ENCODE measurements at places on chromosomes 6 and 20.
A peak's percentile ranks its signal among the peaks of the same experiment; 100 is the strongest.

DNA sequence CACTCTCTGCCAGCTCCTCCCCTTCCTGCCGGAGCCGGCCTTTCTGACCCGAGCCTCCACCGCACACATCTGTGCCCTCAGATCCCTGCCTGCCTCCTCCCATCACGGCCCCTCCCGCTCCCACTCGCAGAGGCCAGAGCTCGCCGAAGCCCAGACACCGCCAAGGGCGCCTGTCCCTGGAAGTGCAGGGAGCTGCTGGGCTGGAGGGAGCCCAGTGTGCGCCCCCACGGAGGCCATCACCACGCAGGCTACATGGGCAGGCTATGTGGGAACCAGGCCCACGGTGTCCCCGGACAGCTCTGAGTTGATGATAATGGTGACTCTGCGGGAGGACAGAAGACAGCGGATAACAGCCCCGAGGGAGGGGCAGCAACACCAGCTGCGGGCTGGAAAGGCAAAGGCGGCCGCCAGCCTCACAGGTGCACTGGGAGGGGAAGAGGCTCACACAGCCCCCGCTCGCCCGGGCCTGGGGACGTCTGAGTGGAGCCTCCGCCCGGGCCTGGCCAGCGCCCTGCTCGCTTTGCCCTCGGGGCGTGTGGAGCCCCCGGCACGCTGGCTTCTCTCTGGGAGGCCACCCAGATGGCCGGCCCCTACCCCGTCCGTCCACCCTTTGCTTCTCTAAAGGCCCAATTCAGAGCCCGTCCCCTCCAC, 154.9 kb downstream of the DLL1 start:
- no peak for DNase-seq

GRCh38 chr6:45351667-45352066, 23.5 kb downstream of the RUNX2 start:
- no peak for DNase-seq

DNA sequence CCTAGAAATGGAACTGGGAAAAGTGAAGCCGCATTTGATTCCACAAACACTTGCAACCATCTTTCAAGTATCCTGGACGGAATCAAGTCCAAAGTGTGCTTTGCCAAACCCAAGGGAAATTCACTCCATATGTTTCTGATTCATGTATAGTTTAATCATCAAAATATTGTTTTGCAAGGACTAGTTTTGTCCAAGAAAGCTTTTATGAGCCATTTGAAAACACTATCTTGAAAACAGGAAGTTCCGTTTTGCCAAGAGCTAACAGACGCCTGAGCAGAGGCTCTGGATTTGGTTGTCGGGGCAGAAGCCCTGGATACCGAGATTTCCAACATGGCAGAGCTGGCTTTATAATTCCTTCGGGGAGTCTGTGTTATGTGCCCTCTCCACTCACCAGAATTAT, 251.1 kb downstream of the PHACTR1 start:
- no peak for DNase-seq

DNA sequence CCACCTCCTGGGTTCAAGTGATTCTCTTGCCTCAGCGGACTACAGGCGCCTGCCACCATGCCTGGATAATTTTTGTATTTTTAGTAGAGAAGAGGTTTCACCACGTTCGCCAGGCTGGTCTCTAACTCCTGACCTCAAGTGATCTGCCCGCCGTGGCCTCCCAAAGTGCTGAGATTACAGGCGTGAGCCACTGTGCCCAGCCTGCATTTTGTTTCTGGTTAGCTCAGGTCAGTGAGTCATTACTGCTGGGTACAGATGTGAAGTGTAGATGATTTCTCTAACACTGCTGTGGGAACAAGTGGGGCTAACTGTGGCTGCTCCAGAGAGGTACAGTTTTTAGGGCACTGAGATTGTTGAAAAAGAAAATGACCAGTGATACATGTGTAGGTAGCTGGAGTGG, 188.6 kb downstream of the PRL start:
- DNase-seq = no peak

DNA sequence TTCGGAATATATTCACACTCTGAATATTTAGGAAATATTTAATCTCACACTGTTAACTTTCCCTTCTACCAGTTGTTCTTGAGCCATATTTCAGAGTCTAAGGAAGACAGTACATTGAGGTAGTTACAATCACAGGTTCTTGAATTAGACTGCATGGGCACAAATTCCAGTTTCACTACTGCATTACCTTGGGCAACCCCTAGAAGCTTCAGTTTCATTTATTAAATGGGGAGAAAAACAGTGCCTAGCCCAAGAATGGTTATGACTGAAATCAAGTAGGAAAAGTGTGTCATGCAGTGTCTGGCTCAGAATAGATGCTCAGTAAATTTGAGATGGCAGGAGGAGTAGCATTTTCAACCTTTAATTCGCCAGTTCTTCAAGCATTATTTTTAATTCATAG, 124.5 kb upstream of the SAMD5 start:
- DNase-seq = no peak

DNA sequence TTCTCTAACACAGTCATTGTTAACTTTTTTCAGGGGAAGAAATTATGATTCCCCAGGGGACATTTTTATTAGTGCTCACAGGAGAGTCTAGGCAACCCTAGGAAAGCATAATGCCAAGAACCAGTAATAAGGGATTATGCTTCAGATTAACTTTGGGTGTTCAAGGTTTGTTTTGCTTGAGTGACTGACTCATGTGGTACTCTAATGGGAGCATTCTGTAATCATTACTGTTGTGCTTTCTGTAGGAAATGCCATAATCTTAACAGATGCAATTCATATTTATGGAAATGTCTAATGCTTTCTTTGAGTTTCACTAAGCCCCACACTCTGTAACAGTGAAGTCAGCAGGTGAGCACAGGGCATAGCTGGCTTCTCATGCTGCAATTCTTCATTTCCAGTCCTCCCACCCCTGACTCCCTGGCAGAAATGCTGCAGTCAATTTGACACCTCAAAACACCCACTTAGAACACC, 263.4 kb upstream of the MAN1A1 start:
- no peak for DNase-seq

DNA sequence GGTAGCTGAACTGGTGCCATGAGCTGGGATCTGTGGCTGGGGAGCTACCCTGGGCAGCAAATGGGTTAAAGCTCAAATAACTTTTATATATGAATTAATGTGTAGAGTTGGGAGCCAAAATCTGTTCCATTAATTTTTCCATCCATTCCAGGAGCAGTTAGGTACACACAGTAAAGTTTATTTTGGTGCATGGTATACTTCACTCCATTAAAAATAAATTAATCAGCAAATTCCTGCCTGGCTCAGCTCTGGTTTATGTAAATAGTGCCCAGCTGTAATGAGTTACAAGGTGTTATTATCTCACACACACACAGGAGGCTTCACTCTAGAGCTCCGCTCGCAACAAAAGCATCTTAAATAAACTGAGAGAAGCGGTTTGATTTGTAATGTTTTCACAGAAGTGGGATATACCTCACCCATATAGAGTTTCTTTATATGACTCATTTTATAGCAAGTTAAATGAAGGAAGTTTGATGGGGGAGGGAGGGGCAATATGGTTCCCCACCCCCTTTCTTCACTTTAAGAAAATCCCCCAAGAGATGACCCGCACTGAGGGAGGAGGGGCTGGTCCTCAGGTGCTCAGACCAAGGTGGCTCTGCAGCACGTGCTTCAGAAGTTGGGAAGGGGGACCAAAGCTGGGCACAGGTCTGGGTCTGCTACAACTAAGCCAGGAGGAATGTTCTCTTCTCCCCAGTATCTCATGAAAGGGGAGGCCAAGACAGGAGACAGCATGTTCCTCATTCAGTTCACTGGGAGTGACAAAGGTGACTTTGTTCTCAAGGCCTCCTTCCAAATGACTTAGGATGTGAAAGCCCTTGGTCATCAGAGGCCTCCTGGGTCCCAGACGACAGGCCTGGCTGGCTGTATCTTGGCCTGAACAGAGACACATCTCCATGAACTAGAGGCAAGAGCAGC, 10.5 kb upstream of the FAM83C start:
- no peak for DNase-seq

DNA sequence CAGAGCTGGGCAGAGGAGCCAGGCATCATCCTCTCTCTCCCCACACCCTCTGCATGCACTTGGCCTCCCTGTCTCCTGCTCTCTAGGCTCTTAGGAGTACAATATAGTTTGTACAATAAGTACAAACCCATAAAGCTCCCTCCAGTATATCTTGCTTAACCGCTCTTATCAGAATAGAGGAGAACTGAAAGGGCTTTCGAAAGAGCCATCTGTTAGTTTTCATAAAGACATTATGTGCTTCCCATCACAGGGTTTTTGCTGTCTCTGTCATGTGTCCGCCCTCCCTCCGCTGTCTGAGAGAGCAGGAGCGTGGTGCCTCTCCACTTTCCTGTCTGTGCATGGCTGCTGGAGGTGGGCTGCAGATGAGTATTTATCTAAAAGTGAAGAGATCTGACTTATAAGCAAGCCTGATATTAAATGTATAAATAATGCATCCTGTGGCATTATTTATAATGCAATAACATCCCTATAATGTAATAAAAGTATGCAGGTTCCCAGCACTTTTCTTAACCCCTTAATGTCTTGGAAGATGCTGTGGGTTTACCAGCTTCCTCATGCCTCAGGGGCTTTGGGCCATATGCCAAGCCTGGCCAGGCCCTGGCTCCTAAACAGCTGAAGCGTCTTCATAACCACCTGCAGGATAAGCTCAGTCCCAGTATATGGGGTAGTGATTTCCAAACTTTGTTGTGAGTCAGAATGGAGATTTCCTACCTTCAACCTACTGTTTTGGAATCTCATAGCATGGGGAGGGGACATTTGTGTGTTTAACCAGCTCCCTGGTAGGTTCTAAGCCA, 297.1 kb downstream of the DHX35 start:
- no peak for DNase-seq

- no peak for DNase-seq
These were observed 87.7 kb downstream of the DLL1 start for GRCh38 chr6:170203212-170203611.

DNA sequence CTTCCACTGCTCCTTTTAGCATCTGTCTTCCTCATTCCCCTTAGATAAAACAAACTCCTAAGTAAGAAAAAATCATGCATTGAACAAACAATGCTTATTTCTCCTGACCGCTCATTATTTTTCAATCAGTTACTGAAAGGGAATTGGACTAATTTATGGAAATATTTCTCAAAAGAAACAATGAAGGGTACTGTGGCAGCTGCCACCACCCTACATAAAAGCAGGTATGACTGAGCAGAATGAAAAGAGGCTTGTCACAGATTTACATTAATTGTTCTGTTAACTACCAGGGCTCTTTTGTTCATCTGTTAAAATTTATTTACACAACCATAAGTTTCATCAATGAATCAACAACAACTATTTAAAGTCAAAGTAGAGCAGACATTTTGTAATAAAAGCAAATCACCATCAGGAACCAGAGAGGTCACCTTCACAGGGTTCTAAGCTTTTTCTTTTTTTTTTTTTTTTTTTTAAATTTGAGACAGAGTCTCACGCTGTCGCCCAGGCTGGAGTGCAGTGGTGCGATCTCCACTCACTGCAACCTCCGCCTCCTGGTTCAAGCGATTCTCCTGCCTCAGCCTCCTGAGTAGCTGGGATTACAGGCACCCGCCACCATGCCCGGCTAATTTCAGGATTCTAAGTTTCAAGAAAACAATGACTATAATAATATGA, 204.0 kb downstream of the PTPRK start:
- DNase-seq = peak; percentile 89

DNA sequence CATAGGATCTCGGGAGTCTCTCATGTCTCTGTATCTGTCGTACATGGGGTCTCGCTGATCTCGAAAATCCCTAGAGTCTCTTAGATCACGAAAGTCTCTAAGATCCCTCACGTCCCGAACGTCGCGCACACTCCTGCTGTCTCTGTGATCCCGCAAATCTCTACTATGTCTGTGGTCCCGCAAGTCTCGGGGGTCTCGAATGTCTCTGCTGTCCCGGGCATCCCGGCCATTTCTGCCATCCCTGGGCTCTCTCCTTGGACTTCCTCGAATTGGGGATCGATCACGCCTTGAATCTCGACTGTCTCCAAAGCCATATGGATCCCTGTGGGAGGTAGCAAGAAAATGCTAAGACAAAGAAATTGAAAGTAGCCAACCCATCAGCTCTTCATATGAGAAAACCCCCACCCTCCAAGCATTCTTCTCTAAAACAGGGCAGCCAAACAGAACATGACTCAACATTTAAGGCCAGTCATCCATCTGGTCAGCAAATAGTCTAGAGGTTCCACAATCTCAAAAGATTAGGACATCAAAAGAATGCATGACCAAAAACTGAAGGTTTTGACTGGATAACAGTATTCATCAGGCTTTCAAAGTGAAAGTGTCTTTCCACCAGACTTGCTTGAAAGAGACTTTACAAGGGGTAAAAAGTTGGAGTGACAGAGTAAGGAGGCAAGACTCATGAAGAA, 19.4 kb downstream of the NCOA5 start:
- DNase-seq = no peak

DNA sequence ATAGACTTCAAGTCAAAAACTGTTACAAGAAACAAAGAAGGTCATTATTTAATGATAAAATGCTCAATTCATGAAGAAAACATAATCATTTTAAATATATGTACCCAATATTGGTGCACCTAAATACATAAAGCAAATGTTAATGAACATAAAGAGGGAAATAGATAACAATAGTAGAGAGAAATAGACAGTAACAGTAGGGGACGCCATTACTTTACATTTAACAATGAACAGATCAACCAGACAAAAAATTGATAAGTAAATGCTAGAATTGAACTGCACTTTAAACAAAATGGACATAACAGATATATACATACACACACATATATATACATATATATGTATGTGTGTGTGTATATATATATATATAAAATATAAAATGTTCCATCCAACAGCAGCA, 37.4 kb downstream of the IL22RA2 start:
- DNase-seq = no peak

GRCh38 chr6:111711984-111712752, 106.5 kb upstream of the TRAF3IP2 start:
- no peak for DNase-seq

DNA sequence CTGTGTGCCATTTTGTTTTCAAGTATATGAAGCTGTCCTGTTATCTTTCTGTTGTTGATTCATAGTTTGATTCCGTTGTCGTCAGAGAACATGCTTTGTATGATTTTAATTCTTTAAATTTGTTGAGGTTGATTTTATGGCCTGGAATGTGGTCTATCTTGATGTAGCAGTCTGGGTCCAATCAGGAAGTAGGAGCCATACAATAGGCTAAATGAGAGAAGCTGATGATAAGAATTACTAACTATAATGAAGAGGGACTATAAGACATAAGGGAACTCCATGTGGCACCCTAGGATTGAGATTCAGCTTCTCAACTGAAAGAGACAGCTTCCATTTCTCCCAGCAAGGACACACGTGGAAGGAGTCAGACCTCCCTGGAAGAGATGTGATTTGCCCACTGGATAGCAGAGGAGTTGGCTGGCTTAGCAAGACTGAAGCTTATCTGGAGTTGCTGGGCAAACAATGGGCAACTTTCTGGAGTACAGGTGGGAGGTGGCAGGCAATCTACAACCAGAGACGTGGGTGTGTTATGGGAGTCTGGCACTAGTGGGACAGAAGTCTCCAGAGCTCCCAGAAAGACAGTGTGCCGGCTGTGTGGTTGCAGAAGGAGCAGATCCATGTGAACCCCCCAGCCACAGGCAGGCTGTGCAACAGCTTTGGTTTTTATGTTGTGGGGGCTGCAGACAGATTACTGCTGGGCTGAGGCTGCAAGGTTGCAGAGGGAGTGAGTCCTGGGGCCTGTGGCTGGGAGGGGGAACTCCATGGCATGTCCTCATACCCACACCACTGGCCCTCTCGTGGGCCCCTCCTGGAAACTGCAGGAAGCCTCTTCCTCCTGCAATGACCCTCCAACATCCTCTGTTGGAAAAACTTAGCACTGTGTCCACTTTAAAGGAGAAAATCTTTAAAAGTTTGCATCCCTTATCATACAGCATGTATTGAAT, 7.1 kb downstream of the ZNF831 start:
- DNase-seq = no peak

GRCh38 chr6:106557837-106558236, 71.5 kb downstream of the RTN4IP1 start:
- DNase-seq = no peak

Measured in NCI-H748 treated with DMSO at 0.1 percent for 48 hours (cell line).